ENCODE measurements at places on chromosomes 7 and 10.
A peak's percentile ranks its signal among the peaks of the same experiment; 100 is the strongest.

GRCh38 chr10:11504566-11505285 is 106.7 kb downstream of the USP6NL start:
- H3K27me3 ChIP-seq: no peaks in the 10 kb centered on the region
- no peaks in the 10 kb centered on the region for H3K4me1 ChIP-seq
- H3K4me3 ChIP-seq: no peak overlapping the region
- no peaks in the 10 kb centered on the region for H3K36me3 ChIP-seq
- no peak overlapping the region for H3K27ac ChIP-seq
- DNase-seq: no peak

DNA sequence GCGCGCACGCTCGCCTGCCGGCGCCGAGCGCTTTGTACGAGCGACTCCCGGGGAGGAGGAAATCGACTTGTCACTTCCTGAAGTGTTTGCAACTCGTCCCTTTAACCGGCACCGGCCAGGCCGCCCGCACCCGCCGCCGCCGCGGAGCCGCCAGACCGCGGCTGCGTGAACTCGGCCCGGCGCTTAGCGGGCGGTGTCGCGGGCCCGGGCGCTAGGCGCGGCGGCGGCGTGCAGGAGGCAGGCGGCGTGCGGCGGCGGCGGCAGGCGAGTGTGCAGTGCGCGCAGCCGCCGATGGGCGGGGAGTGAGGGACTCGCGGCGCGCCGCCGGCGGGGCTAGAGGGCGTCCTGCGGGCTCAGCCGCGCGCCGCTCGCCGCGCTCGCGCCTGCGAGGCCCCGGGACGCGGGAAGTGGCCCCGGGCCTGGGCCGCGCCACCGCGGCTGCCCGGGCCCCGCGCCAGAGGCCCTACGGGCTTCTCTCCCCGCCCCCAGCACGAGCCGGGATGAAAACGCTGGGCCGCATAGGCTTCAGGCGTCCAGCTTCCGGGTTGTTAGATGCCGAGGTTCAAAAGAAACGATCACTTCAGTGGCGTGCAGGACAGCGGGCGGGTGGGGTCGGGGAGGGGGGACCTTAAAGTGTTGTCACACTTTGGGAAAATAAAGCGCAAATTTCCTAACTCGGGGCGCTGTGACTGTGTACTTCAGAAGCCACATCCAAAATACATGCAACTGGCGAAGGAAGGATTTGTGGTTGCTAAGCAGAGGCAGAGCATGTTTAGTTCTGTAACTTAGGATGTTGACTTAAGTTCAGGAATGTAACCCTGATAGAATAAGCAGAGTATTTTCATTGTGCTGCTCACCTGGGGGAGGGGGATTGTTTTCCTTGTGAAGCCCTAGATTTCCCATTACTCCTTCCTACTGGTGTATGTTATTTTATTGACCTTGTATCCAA is at the start of gene FAM53B:
Gene FAM53B (minus strand): TSS at position 277 of the 949 bp plus-strand sequence. CDS start 37,665 bp downstream, outside the sequence.
- peaks cover 42% of the 10 kb centered on the region for H3K4me1 ChIP-seq
- peak within 1 kb of the TSS; percentile 73 for H3K27ac ChIP-seq
- DNase-seq: peak; percentile 87
- H3K36me3 ChIP-seq: no peaks in the 10 kb centered on the region
- peak within 1 kb of the TSS; percentile 74 for H3K4me3 ChIP-seq

DNA sequence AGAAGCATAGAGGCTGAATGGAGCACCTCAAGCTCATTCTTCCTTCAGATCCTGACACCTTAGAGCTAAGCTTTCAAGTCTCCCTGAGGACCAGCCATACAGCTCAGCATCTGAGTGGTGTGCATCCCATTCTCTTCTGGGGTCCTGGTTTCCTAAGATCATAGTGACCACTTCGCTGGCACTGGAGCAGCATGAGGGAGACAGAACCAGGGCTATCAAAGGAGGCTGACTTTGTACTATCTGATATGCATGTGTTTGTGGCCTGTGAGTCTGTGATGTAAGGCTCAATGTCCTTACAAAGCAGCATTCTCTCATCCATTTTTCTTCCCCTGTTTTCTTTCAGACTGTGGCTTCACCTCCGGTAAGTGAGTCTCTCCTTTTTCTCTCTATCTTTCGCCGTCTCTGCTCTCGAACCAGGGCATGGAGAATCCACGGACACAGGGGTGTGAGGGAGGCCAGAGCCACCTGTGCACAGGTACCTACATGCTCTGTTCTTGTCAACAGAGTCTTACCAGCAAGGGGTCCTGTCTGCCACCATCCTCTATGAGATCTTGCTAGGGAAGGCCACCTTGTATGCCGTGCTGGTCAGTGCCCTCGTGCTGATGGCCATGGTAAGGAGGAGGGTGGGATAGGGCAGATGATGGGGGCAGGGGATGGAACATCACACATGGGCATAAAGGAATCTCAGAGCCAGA is 31.0 kb downstream of the PRSS2 start:
- H3K4me3 ChIP-seq: peak overlapping the region; percentile 54
- H3K27me3 ChIP-seq: no peaks in the 10 kb centered on the region
- peaks cover 82% of the 10 kb centered on the region for H3K4me1 ChIP-seq
- no peak for DNase-seq
- H3K27ac ChIP-seq: peak overlapping the region; percentile 28
- peaks cover 52% of the 10 kb centered on the region for H3K36me3 ChIP-seq

- H3K36me3 ChIP-seq: no peaks in the 10 kb centered on the region
- H3K4me1 ChIP-seq: peaks cover 15% of the 10 kb centered on the region
- no peak for DNase-seq
- no peaks in the 10 kb centered on the region for H3K27me3 ChIP-seq
- no peak overlapping the region for H3K4me3 ChIP-seq
- no peak overlapping the region for H3K27ac ChIP-seq
Measured at GRCh38 chr7:1025743-1026581, 18.4 kb upstream of the GPR146 start.

DNA sequence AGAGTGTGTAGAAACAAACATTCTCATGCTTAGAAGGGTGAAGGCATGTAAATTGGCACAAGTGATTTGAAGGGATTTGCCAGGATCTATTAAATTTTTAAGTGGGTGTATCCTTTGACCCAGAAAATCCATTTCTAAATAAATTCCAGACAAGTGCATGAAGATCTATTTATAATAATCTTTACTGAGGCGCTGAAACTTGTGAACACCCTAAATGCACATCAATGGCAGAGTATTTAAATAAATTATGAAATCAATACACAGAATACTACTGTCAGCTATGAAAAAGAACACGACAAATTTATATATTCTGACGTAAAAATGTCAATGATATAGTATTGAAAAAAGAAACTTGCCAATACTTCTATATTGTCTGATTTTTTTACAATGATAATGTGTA is 17.9 kb downstream of the ZNF777 start:
- H3K27ac ChIP-seq: no peak overlapping the region
- H3K4me3 ChIP-seq: no peak overlapping the region
- H3K4me1 ChIP-seq: no peaks in the 10 kb centered on the region
- DNase-seq: no peak
- H3K27me3 ChIP-seq: no peaks in the 10 kb centered on the region

GRCh38 chr7:137474540-137475026 is 131.1 kb upstream of the PTN start:
- H3K36me3 ChIP-seq: no peaks in the 10 kb centered on the region
- no peaks in the 10 kb centered on the region for H3K4me1 ChIP-seq
- DNase-seq: no peak
- H3K4me3 ChIP-seq: no peak overlapping the region
- no peaks in the 10 kb centered on the region for H3K27me3 ChIP-seq
